Activated T-cell treated with anti-CD3 and anti-CD28 coated beads, Interleukin-2, amount 50 U/mL, for 48 hours (primary cell): ENCODE measurements at places on chromosomes 16 and 17.

DNA sequence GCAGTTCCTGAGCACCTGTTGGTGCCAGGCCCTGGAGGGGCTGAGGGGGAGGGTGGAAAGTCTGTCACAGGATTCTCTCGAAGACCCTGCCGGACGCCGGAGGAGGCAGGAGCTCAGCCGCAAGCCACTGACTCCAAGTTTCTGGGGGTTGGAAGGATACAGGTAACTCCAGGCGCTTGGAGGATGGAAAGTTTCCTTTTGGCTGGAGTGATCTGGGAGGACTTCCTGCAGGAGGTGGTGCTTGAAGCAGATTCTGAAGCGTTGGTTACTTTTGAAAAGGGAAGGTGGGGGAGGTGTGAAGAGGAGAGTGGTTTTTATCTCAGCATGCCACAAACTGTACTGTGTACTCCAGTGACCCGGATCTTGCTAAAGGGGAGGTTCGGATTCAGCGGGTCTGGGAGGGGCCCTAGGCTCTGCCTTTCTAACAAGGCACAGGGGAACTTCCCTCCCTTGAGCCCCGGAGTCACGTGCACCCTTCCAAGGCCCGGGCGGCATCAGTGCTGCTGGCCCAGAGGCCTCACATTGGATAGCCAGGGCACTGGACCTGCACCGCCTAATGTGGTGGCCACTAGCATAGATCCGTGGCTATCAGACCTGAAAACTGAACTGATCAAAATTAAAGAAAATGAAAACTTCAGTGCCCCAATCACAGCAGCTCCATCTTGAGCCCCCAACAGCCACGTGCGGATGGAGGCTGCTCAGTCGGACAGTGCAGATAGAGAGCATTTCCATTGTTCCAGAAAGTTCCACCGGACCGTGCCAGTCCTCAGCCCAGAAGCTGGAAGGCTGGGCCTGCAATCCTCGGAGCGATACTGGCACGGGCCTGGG lies 42.2 kb upstream of the GSE1 start:
- no peak for DNase-seq

DNA sequence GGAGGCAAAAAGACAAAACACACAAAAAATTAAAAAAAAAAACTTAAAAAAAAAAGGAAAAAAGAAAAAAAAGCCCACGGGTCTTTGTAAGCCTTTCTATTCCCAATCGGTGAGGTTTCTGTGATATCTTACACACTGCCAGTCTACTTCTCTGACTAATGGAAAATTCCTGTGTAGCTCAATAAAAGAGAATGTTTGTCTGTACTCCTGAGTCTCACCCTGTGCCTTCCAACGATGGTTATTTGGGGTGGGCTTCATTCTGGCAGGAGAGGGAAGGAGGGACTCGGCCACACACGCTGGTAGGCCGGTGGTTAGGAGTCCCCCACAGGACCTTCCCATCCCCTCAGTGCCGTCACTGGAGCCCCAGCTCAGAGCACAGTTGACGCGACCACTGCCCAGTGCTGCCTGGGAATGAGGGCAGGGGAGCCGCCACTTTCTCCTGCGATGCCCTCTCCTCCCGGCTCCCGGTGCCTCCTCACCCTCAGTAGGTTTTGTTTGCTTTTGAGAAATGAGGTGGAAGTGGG lies 68.0 kb downstream of the AMFR start:
- peak; percentile 33 for DNase-seq

GRCh38 chr17:42062681-42063080 lies 12.3 kb upstream of the C17orf113 start:
- no peak for DNase-seq

DNA sequence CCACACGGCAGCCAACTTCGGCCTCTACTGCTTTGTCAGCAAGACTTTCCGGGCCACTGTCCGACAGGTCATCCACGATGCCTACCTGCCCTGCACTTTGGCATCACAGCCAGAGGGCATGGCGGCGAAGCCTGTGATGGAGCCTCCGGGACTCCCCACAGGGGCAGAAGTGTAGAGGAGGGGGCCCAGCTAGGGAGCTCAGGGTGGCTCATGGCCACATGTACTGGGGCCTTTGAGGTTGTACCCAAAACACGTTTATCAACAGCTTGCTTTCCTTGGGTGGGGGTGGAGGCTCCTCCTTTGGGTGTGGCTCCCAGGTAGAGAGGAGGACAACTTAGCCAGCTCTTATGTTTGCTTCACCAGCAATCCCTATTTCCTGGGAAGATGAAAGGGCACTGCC lies 5.1 kb downstream of the GPR142 start:
- no peak for DNase-seq

GRCh38 chr16:84340325-84341040 lies 27.9 kb upstream of the ATP2C2 start:
- no peak for DNase-seq

- no peak for DNase-seq
Measured at GRCh38 chr16:31875112-31875803, 1.7 kb downstream of the ZNF267 start.

- no peak for DNase-seq
Measured at GRCh38 chr17:66271512-66271911, 30.9 kb upstream of the PRKCA start.
